ENCODE measurements at places on chromosomes 7 and 10.

GRCh38 chr10:77333610-77334340, 303.8 kb downstream of the KCNMA1 start:
- DNase-seq = no peak

GRCh38 chr7:90224195-90224594, 12.7 kb downstream of the STEAP2 start:
- no peak for DNase-seq

- DNase-seq = no peak
Measured at GRCh38 chr10:67803588-67804394, 34.2 kb downstream of the DNAJC12 start.

- DNase-seq = no peak
Measured at GRCh38 chr7:70788276-70788675, 343.7 kb upstream of the GALNT17 start.

DNA sequence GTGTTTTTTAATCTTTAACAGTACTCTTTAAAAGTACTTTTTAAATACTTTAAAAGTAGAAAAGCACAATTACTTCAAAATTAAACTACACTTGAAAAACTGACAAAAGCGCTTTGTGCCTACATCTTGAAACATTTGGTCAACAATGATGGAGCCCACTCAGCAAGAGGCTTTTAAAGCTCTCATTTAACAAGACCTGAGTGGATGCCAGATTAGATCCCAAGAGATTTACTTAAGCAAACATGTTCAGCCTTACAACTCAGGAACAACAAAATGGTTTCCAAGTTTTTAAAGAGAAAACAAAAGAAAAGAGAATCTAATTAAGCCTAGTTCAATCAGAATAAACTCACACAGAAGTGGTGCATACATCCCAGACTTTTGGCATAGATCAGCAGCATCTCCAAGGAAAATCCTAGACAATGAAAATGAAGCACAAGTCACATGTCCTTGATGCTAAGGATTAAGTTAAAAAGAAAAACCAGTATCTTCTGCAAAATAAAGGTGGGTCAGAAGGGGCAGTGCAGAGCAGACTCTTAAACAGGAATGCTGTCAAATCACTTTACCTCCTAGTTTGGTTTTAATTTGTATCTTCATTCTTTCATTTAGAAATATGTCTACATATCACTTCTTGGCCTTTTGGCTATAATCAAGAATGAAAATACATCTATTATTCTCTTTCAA, 26.2 kb downstream of the HIBADH start:
- DNase-seq = no peak

DNA sequence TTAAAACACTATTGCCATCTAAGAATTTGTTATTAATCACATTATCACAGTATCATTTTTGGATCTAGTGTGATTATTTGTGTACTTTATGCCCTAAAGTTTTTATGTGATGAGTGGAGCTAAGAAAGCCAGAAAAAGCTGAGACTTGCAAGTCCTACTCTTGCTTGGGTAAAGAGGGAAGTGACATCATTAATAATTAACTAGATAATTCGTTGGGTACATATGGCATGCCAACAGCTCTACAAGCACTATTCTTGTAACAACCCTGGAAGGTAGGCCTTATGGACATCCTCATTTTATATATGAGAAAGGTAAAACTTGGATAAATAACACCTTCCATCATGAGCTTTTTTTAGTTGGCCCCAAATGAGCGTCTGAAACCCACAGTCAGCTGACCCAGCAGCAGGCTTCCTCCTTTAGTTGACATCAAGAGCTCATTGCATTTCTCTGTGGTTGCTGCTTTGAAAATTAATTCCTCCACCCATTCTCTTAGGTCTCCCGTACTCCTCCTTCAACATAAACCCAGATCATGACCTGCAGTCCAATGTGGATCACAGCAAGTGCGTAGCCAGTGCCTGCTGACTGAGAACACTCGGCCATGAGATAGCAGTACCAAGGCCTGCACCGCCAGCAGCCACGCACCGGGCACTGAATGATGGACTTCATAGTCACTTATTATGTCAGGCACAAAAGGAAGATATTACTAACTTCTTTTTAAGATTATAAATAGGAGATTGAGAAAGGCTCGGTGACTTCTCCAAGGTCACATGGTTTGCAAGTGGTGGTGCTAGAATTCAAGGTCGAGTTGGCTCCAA, 292.0 kb upstream of the AOAH start:
- no peak for DNase-seq

- DNase-seq = no peak
Measured at GRCh38 chr7:39582536-39582935, 16.3 kb downstream of the YAE1 start.

DNA sequence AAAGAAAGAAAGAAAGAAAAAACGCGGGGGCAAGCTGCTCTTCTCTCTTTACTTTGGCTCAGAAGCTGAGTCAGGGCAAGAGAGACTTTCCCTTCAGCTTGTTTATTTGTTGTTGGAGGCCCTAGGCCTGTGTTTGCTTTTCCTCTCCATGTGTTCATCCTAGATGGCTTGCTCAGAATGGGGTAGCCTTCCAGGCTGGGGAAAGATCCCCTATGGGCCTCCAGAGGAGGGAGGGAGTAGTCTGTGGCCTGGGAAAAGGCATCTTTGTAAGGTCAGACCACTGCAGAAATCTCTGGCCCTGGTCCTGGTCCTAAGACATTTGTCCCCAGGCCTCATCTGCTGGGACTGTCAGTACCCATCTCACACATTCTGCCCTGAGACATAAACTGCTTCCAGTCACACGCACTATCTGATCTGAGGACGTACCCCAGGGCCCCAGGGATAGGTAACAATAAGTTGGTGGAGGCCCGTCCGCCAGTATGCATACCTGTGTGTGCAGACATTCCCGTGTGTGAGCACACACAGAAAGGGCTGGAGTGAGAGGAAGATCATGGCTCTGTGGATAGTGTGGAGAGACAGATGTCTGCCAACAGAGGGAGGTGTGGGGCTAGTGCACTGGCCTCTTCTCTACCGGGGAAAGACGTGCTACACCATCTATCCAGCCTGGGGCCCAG, 4.9 kb upstream of the SCD start:
- DNase-seq = peak; percentile 71

- DNase-seq = no peak
Measured at GRCh38 chr7:37354656-37355131, 94.0 kb downstream of the ELMO1 start.

DNA sequence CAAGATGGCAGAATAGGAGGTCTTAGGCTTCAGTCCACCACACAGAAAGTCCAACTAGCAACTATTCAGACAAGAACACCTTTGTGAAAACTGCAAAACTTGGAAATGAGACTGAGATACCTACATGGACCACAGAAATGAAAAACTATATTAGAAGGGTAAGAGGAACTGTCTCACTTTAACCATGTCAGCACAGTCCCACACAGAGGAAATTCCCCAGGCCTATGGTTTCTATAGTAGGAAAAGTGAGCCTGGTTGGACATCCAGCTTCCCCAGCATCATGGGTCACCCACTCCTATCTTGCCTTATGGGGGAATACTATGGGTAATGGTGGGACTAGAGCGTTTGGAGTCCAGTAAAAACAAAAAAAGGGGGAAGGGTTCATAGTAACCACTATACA, 38.8 kb upstream of the CDK6 start:
- no peak for DNase-seq

DNA sequence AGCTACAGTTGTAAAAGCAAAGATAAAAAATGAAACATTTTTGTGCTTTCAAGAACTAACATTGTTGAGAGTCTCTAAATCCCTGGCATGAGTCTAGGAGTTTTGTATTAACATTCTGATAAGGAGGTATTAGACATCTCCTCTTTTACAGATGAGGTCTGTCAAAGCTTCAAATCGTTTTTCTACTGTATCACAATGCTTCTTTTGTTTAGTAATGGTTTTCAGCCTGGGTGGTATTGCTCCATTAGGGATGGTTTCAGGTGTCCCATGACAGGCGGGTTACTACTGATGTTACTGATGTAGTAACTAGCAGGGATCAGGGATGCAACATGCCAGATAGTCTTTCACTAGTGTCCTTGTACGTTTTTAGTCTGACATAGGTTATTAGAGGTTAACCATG, 27.4 kb downstream of the STAM start:
- no peak for DNase-seq

GRCh38 chr7:6250364-6250833, 22.0 kb downstream of the CYTH3 start:
- DNase-seq = no peak

- DNase-seq = no peak
Measured at GRCh38 chr10:76124280-76124679, 692.9 kb downstream of the LRMDA start.

GRCh38 chr7:69674701-69675182, 76.5 kb downstream of the AUTS2 start:
- no peak for DNase-seq

DNA sequence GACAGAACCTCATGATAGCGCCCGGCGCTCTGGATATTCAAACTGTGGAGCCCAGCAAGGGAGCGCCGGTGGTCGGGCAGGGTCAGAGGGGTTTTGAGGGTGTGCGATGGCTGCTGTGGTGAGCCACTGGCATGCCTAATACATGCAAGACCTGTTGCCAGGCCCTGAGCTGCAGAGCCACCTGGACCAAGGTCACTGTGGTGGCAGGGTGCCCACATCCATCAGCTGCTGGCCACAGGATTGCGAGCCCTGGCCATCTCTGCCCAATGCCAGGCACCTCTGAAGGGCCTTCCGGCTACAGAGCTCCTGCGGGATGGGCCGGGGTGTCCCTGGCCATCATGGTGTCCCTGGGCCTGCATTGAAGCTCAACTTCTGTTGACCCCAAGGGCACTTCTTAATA, 123.0 kb upstream of the TNRC18 start:
- DNase-seq = no peak

DNA sequence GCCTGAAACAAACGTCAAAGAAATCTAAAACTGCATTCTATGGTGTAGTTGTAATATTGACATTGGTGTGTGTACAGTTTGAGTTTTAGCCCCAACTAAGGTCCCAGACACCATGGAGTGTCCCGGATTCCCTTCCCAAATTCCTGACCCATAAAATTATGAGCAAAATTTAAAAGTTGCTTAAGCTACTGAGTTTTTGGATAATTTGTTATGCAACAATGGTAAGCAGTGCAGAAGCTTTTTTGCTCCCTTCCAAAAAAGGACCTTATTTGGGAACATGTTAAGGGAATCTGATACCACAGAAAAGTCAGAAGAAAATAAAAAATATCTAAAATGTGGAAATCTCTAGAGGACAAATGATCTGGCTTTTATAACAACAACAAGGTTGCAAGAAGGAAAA, 63.3 kb upstream of the KMT2E start:
- DNase-seq = no peak

DNA sequence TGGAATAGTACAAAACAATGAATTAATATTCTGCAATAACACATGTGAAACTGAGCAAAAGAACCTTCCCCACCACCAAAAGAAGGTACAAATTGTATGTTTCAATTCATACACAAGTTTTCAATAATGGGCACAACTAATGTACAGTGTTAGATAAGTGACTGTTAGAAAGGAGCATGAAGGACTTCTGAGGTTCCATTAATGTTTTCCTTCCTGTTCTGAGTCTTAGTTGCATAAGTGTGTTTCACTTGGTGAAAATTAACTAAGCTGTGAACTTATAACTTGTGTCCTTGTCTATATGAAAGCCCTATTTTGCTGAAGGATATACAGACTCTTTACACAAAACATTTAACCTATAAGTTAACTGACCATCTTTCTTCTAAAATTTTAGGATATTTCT, 8.2 kb downstream of the GSAP start:
- DNase-seq = peak; percentile 26

DNA sequence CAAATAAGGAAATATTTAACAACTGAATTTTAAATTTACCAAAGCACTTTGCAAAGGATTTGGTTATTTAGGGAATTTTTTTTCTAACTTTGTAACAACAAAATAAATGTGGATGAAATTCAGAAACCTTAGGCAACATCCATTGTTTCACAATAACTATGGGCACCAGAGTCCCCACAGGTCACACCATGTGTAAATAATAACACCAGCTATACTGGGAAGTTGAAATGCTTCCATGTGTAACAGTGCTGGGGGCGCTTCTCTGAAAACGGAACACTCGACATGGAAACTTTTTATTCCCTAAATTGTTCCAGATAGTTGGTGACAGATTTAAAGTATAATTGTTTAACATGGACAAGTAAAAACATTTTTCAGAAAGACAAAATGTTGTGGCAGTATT, 818.6 kb downstream of the TNS3 start:
- no peak for DNase-seq

GRCh38 chr10:3750854-3751253, 34.2 kb downstream of the KLF6 start:
- no peak for DNase-seq

GRCh38 chr7:127932496-127932895, 98.7 kb downstream of the LRRC4 start:
- no peak for DNase-seq

DNA sequence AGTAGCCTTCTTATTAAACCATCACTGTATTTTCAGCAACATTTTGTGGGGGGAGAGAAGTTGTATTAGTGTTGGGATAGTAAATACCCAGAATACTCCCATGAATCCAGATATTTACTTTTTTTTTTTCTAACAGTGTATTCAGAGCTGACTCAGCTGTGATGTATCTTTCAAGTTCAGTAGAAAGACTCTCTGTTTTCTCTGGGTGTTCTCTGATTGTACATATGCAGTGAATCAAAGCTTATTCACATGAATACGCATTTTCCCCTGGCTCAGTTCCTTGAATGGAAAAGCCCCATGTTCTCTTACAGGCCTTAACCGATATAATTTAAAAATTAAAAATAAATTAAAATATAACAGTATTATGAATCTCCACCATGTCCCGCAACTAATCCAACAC, 1.3 kb downstream of the TFPI2 start:
- DNase-seq = peak; percentile 62

- DNase-seq = no peak
Measured at GRCh38 chr7:5653661-5654060, 127.8 kb downstream of the RNF216 start.

GRCh38 chr7:34136698-34137097, 231.4 kb downstream of the BMPER start:
- no peak for DNase-seq

- DNase-seq = no peak
Measured at GRCh38 chr10:14259696-14260566, 70.8 kb downstream of the FRMD4A start.

GRCh38 chr10:101290431-101290830, 61.2 kb upstream of the LBX1 start:
- DNase-seq = no peak

DNA sequence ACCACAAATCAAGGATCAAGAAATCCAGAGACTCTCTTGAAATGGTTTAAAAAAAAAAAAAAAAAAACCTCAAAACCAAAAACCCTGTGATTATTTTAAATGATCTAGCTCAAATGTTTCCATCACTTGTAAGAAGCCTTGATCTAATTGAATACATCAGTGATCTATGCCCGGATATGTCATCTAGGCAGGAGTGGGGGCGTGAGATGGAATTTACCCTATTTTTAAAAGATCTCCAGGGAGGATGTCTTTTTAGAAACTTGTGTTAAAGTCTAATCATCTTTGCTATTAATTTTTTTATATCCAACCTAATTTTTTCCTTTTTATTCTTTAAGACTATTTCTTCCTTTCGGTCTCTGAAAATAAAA, 101.4 kb upstream of the PDLIM1 start:
- no peak for DNase-seq

- no peak for DNase-seq
Measured at GRCh38 chr7:19491371-19491770, 217.5 kb downstream of the POLR1F start.

- no peak for DNase-seq
Measured at GRCh38 chr10:96448021-96448457, 65.7 kb downstream of the TLL2 start.

GRCh38 chr10:89351780-89352597, 24.2 kb downstream of the IFIT3 start:
- DNase-seq = peak; percentile 99

- no peak for DNase-seq
Measured at GRCh38 chr10:22156750-22157149, 61.1 kb downstream of the EBLN1 start.

- DNase-seq = peak; percentile 5
Measured at GRCh38 chr10:109592391-109592790, 330.9 kb downstream of the XPNPEP1 start.
